ENCODE measurements at places on chromosomes 2 and 18.
A peak's percentile ranks its signal among the peaks of the same experiment; 100 is the strongest.

DNA sequence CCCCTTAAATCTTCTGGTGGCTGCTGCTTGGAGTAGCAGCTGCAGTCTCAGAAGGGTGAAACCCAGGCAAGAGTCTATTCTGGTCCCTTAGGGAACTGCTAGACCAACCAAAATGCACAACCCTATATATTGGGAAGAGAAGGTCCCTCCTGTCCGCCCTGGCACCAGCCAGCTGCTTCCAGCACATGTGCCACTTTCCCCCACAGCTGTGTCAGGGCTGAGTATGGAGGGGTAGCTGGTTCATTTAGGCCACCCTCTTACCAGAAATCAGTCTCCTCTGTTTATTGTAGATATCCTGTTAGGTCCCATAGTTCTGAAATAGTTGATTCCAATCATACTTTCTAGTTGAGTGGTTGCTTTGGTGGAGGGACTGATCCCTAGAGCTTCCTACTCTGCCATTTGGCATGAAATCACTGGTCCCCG lies 68.9 kb downstream of the BIRC6 start:
- no peak for DNase-seq

DNA sequence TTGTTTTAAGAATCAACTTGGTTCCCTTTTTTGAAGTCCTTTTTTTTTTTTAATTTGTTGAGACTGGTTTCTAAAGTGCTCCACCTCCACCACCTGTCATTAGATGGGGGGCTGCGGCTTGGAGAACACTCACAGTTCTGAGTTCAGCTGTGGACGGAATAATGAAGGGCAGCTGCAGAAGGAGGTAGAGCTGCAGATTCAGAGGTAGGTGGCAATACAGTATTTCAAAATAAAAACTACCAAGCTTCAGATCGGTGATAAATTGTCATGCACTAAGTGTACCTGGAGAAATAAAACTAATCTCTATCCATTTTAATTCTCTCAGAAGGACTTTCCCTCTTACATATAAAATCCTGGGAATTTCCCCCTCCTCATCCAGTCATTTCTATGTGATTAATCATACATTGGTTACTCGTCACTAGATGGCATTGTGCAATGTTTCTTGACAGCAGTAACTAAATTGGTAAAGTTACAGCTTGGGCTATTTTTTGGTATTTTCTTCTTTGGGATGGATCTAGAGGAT lies 81.1 kb upstream of the SLC39A10 start:
- DNase-seq, result peak; percentile 3

DNA sequence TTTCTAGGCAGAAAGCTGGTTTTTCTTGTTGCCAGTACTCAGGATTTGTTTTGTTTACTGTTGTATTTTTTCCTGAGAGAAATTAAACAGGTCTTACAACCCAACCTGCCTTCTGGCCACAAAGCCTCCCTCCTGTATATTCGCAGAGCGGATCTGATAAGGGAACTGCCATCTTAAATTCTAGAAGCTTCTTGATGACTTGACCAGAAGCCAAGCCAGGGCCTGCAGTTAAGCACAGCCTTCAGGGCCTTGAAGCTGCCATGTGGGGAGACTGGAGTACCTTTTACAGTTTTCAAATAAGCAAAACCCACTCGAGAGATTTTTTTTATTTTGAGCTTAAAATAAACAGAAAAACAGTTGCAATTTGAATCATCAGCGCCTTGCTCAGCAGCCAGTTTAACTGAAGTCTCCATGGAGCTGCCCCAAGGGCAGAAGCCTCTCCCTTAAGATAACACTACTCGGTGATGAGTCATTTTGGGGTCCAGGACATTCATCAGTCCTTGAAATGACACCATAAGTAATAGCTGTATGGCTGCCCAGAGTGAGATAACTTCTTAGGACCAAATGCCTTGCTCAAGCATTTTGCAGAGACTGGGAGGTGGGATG lies 51.5 kb upstream of the PHLPP1 start:
- peak; percentile 17 for DNase-seq

- DNase-seq, result no peak
Measured at GRCh38 chr2:48380989-48381625, 148.8 kb upstream of the STON1 start.

- peak; percentile 65 for DNase-seq
Measured at GRCh38 chr2:54704688-54705605, 18.5 kb upstream of the EML6 start.

GRCh38 chr18:12886498-12887126 lies 2.6 kb upstream of the PTPN2 start:
- no peak for DNase-seq

GRCh38 chr2:6832596-6833299 lies 33.0 kb downstream of the CMPK2 start:
- DNase-seq, result no peak

DNA sequence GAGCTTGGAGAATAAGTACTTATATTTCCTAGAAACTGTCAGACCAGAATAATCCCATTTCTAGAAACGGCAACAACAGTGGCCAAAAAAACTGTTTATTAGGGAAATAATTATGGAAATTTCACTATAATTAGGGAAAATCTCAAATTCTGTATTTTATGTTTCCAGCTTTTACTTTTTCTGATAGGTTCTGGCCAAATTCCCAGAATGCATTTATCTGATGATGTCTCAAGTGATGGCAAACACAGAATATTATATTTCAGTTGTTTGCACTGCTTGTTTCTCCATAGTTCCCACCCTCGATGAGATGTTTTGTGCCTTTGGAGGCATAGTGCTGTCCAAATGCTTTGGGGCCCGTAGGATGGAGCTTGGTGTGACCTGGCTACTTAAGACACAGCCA lies 66.9 kb downstream of the AFF3 start:
- DNase-seq, result no peak

DNA sequence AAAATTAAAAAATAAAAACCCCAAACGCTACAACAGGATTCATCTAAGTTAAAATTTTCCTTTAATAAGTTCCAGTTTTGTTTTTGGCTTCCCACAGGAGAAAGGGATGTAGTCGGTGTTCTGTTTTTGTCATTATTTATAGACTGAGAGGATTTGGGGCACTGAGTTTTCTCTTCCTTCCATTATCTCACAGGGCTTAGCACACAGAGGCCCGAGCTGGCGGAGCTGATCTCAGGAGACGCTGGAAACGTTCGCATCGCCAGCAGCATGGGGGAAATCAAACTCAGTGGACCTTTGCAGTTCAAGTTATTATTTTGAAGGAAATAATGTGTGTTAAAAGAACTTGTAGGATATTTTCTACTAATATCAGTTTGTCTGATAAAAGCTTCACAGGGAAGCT lies 669.7 kb upstream of the SALL3 start:
- no peak for DNase-seq

DNA sequence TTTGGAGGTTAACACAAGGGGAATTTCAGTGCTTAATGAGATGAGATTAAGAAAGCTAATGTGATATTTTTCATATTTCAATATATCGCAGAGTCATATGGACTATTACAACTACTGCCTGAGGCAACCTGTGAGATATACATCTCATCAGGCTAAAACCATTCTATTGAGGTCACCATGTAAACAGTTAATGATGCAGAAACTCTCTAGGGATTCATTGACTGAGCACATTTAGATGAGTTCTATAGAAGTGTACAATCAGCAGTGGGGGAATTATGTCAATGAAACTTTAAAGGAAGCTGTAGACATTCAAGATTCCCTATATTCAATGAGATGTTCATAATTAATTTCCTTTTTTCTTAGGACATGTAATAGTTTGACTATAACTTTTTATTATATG lies 687.4 kb upstream of the SYT4 start:
- no peak for DNase-seq

- DNase-seq, result no peak
Measured at GRCh38 chr2:232013701-232014353, 52.3 kb downstream of the DIS3L2 start.

GRCh38 chr18:8561123-8561910 lies 47.9 kb upstream of the RAB12 start:
- DNase-seq, result no peak

- peak; percentile 55 for DNase-seq
Measured at GRCh38 chr2:126970583-126970982, 71.9 kb downstream of the TEX51 start.

- DNase-seq, result no peak
Measured at GRCh38 chr2:46531863-46532262, 52.5 kb downstream of the TMEM247 start.

DNA sequence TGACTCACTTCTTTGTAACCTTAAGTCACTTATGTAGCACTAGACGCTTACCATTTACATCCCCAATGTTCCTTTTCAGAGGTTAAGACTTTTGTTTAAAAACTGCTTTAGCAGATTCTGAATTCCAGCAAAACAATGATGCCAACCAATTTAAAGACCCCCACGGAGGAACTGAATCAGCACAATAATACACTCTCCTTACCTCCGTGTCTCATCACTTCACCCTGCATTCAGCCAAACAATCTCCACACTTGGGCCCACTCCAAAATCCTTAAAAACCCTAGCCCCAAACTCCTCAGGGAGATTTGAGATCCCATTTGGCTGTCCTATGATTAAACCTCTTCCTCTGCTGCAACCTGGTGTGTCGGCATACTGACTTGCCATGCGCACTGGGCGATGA lies 153.9 kb downstream of the B3GNT2 start:
- DNase-seq, result no peak

GRCh38 chr2:23526114-23526513 lies 141.1 kb downstream of the KLHL29 start:
- DNase-seq, result no peak

DNA sequence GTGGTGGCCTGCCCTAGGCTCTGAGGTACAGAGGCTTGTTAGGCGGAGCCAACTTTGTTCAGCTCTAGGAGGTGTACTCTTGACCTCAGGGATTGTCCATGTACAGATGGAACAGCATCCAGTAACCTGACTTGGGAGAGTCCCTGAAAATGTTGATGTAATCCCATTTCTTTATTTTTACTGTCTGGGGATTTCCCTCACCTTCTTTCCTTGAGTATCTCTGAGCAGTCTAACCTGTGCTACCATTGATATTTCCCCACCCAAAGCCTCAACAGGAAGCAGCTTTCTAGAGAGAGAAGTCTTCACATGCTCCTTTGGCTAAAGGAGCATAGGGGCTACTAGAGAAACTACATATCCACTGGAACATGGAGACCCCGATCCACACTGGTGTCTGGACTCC lies 10.4 kb downstream of the IL36A start:
- no peak for DNase-seq

GRCh38 chr2:237592425-237592980 lies 2.0 kb upstream of the RAB17 start:
- no peak for DNase-seq

DNA sequence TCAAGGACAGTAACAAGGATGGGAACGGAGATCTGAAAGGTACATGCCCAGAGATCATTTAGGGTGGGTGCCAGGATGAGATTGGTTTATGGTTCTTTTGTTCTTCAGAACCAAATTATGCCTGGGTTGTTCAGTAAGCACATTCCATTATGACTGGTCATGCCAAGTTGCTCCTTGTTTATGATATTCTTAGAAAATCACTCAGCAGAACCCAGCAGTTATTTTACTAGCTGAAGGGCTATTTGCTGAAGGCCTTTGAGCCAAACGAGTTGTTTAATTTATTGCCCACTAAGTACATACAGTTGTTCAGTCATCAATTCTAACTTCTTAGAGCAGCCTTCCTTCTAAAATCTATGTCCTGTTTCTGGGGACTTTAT lies 635 bp downstream of the SLC3A1 start:
- DNase-seq, result peak; percentile 13

GRCh38 chr2:119478978-119479295 lies 45.3 kb downstream of the SCTR start:
- DNase-seq, result no peak

- DNase-seq, result no peak
Measured at GRCh38 chr18:2410688-2411087, 160.6 kb downstream of the METTL4 start.

DNA sequence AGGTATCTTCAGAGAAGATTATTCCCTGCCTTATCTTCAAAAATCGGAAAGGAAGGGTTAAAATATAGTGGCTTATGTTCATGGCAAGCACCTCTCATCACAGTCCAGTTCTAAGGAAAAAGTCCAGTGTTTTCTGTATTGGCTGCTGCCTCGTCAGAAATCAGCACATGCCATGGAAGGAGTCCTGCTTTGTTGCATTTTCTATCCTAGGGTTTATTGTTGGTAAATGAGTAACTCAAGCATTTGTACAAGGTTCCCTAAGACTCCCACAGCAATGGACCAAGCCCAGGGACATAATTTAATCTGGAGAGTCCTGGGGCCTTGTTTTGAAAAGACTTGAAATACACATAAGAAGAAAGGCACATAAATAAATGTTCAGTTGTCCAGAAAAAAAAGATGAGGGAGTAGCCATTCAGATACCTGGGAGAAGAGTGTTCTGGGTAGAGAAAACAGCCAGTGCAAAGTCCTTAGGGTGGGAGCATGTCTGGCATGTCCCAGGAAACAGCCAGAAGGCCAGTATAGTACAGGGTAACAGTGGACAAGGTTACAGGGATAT lies 26.4 kb downstream of the NBEAL1 start:
- no peak for DNase-seq

- DNase-seq, result no peak
Measured at GRCh38 chr2:228762565-228762964, 508.5 kb downstream of the PID1 start.

DNA sequence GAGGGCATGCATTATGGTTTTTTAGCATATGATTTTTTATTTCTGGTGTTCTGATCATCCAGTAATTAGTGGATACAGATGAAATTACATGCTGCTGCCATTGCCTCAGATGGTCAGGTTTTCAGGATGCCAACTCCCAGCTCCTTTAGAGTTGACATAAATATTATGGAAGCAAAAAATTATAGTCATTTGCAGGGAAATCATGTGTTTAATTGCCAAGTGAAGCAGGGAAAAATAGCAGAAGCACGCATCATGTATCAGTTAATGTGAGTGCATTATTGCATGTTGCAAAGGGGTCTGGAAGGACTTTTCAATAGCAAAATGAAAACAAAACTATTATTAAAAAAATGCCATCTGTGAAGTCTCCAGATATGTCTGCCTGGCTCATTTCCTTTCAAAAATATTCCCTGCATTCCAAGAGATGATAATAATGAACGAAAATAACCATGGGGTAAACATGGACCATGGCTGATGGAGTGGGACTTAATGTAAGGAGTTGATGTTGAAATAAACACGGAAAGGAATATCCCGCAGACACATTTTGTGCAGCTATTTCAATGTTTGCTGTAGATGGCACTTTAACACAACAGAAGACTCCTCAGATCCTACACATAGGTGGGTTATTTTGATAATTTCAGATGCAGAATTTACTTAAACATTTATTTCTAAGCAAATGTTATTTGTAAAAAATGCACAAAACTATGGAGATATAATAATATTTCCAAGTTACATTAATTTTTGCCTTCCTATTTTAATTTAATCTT lies 87.7 kb upstream of the DYNAP start:
- DNase-seq, result no peak

GRCh38 chr2:221005338-221005737 lies 566.8 kb downstream of the EPHA4 start:
- DNase-seq, result no peak

- no peak for DNase-seq
Measured at GRCh38 chr2:148135705-148136104, 114.8 kb downstream of the MBD5 start.

DNA sequence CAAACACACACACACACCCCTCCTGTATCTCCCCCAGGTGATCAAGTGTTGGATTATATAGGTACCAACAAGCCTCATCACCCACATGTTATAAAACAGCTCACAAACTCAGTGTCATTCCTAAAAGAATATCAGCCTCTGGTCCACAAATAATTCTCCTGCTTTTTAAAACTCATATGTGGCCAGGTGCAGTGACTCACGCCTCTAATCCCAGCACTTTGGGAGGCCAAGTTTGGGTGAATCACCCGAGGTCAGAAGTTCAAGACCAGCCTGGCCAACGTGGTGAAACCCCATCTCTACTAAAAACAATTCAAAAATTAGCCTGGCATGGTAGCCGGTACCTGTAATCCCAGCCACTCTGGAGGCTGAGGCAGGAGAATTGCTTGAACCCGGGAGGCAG lies 87.8 kb downstream of the LRATD1 start:
- DNase-seq, result no peak

GRCh38 chr2:127049927-127050802 lies 56.8 kb downstream of the BIN1 start:
- DNase-seq, result peak; percentile 48

Measured in NCI-H345 (cell line).